ENCODE measurements at places on chromosomes 7 and 10.

GRCh38 chr7:74343281-74344131 lies 54.3 kb downstream of the CLIP2 start:
- no peak for DNase-seq

DNA sequence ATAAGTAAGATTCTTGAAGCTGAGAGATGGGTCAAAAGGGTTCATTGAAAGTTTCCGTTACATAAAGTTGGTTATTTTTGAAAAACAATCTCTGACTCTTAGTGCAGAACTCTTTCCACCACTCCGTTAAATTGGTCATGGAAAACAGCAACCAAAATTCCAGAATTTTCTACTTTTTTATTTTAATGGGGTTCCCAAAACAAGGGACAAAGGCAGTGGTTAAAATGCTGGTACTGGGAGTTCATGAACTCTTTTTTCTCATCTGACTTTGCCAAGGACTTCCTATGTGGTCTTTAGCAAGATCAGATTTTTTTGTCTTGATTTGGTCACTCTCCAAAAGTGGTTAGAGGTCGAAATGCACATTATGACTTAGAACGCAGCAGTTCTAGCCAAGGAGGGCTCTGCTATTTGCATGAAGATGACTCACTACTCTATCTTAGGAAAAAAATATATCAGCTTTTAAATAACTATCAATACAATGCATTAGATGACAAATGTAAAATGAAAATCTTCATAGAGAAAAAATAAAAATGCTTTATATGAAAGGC lies 145.7 kb downstream of the REEP3 start:
- no peak for DNase-seq

DNA sequence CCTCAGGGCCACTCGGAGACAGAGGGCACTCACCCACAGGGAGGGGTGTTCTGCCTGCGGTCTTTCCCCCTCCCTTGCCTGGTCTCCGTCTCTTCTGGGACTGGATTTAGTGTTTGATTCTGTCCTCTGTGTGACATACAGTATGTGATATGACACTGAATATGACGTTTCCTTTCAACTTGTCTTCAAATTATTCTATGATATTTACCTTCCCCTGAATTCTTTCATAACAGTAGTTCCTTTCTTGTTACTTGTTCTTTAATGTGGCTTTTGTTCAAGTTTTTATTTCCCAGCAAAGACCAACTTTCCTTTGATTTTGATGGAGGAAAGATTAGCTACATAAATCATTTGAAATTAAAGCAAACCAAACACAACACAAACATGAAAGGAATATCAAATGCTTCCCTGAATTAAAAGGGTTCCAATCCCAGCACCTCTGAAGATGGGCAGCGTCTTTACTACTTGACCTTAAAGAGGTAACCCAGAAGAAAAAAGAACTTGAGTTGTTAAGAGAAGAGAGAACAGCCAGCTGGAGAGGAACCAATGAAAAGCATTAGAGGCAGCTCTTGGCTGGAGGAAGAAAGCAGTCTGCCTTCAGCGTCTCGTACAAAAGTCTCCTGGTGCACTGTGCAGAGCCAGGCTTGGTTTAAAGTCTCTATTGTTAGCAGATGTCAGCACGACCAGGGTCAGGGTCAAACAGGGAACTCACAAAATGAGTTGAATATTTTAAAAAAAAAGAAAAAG lies 18.3 kb upstream of the RHEB start:
- no peak for DNase-seq

- no peak for DNase-seq
Measured at GRCh38 chr7:25812086-25812850, 339.7 kb upstream of the NFE2L3 start.

- no peak for DNase-seq
Measured at GRCh38 chr10:31820778-31821369, 107.8 kb downstream of the ARHGAP12 start.

DNA sequence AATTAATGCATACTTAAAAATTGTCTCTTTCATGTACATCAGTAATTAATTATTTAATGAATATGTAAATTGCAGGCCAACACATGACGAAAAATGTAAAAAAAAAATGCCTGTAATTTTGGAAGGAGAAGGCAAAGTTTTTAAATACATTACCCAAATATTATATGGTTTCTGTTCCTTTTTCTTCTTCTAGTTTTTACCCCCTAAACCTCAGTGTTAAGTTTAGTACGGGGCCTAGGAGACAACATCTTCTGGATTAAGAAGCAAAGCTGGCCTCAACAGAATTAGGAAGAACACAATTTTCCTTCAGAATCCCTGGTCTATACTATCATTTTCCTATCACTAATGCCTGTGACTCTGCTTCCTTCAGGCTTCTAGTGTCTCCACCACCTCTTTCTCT lies 459.3 kb upstream of the NRP1 start:
- no peak for DNase-seq

- no peak for DNase-seq
Measured at GRCh38 chr10:905503-905902, 26.0 kb downstream of the LARP4B start.

- DNase-seq: no peak
Measured at GRCh38 chr7:46622251-46622650, 701.2 kb upstream of the IGFBP3 start.

DNA sequence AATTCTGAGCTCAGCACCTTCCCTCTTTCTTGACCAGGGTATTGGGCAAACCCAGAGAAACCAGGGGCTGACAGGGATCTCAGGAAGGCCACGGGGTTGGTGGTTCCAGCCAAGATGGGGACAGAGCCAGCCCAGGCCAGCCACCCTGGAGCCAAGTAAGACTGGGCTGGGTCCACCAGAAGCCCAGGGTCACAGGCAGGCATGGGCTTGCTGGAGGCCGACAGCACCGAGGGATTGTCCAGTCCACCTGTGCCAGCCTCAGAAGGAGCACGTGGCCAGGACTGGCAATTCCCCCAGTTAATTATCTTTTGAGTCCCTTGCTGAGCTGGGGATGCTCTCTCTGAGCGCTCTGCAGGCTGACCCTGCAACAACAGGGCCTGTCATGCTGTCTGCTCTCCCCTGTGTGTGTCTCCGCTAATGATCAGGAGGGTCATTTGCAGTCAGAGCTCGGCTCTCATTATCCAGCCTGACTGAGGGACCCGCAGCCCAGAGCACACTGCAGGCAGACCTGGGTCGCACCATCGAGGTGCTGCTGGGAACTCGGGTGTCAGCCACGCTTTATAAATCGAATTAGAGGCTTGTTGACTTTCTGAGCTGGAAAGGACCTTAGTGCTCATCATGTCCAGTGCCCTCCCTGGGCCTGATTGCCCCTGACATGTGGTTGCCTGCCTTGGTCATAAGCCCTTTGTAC lies 69.5 kb upstream of the PPIF start:
- DNase-seq: no peak

- DNase-seq: no peak
Measured at GRCh38 chr7:137386966-137387365, 43.4 kb upstream of the PTN start.

DNA sequence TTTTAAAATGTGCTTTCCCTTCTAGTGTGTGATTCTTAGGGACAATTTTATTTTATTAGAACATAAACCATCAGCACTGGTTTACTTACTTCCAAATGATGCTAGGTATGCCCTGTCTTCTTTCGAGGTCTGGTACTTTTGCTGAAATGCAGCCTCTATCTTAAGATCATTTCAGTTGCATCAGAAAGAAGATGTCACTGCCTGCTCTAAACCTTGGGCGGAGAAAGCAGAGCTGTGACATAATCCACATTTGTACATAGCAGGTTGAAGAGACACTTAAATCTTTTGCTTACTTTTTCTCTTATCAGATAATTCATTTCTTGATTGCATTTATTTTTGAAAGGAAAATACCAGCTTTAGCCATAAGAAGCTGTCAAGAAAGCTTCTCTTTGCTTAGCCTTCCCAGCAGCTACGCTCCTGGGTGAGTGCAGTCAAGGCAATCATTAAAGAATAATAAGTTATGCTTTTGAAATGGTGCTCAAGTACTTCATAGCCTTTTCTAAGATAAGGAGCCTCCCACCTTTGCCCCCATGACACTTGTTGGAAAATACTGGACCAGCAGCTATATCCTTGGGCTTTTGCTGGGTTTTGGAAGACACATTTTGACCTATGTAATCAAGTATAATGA lies 108.4 kb upstream of the SAMD8 start:
- DNase-seq: no peak
